C1 segment of cervical spinal cord (tissue), 14 donors: ENCODE measurements at places on chromosomes 16 and 17.

DNA sequence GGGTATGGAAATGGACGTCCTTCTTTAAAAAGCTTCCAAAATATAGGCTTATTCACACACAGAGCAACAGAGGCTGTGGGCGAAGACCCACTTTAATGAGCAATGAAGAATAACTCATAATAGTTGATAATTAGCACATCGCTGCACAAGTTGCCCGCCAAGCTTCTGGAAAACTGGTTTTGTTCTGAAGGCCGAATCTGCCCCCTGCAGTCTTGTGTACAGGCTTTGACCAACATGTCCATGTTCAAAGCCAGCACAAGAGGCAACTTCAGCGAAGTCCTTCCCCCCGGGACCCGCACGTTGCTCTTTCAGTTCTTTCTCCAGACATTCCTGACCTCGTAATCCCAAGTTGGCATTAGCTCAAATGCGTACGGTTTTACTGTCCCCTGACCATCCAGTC is 73.3 kb downstream of the IRX5 start:
- peak; percentile 16 for DNase-seq

DNA sequence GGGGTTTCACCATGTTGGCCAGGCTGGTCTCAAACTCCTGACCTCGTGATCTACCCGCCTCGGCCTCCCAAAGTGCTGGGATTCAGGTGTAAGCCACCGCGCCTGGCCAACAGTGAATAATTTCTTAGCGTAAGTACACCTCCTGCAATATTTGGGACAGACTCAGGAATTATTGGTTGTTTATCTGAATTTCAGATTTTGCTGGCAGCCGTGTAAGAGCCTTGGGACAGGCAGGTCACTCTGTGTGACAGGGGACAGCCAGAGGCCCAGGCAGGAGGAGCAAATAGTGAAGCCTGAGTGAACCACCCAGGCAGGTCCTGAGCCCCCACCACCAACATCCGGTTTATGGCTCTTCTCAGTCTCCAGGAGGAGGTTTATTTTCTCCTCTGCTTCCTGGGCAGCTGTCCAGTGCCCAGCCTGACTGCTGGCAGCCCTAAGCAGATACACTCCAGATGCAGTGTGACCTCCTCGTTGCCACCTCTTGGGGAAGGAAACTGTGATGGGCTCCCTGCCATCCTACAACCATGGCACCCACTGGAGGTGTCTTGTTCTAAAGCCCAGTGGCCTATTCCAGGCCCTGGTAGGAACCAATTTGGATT is 26.2 kb upstream of the ADORA2B start:
- no peak for DNase-seq

DNA sequence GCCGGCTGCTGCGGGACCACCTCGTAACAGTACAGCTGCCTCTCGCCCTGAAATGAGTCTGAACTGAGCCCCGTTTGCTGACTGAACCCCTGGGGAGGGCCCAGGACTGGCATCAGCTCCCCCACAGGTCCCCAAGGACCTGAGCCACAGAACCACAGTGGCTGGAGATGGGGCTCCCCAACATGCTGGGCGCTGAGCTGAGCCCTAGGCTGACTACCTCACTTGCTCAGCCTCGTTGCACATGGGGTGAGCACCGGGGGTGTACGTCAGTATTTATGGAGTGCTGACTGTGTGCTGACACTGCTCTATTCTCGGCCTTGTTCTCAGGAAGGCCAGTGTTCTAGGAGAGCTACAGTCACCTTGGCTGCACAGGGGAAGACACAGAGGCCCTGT is 6.6 kb upstream of the VASN start:
- DNase-seq, result no peak

GRCh38 chr16:69830534-69831211 is 68.5 kb downstream of the WWP2 start:
- no peak for DNase-seq

DNA sequence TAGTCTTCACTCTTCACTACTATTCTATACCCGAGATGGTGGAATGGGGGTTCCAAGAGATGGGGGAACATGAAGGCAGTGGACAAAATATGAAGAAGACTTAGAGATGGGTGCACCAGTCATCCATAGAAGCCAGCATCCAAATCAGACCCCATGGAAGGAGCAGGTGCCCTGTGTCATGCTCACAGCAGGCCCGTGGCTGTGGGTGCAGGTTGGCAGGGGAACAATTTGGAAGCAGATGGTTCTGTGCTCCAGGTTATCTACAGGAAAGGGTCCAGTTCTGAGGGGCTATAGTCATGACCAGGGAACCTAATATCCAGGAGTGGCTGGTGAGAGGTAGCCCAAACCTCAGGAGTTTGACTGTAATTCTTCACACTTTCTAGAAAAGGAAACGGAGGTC is 9.6 kb upstream of the LPCAT2 start:
- no peak for DNase-seq

GRCh38 chr16:82236415-82236814 is 66.4 kb upstream of the MPHOSPH6 start:
- DNase-seq, result no peak

- DNase-seq, result no peak
Observed at GRCh38 chr17:63106050-63106449, 140.0 kb downstream of the TANC2 start.

- no peak for DNase-seq
Observed at GRCh38 chr16:3578121-3578520, 918 bp upstream of the NLRC3 start.

DNA sequence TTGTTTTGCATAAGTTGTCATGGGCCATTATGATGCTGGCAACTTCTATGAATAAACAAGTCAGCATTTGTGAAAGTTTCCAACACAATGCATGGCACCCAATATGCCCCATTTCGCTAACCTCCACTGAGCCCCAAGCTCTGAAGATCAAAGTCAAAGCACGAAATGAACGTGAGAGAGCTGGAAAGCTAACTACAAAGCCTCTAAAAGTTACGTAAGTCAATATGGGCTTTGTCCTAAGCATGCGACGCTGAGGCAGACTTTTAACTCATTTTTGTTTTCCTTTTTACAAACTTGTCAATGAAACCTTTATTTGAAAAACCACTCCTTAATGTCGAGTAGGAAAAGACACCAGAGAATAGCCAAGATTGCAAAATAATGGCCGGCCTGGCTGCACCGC is 131.6 kb upstream of the NUDT7 start:
- no peak for DNase-seq

- no peak for DNase-seq
Observed at GRCh38 chr17:80029258-80029974, 6.3 kb downstream of the TBC1D16 start.

DNA sequence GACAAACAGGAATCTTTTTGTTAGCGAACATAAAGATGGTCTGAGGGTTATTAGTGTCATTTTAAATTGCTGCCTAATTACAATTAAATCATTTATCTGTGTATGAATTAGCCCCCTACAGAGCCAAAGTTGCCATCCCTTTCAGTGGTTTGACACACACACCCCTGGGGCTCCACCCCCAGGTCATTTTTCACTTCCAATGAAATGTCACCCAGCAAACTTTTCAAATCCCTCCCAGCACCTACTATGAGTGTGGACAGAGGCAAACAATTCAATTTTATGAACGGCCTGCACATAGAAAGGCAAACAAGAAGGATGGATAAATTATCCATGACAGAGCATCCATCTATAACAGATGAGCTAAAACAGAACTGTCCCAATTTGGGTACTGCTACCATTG is 2.4 kb downstream of the MYH10 start:
- no peak for DNase-seq

DNA sequence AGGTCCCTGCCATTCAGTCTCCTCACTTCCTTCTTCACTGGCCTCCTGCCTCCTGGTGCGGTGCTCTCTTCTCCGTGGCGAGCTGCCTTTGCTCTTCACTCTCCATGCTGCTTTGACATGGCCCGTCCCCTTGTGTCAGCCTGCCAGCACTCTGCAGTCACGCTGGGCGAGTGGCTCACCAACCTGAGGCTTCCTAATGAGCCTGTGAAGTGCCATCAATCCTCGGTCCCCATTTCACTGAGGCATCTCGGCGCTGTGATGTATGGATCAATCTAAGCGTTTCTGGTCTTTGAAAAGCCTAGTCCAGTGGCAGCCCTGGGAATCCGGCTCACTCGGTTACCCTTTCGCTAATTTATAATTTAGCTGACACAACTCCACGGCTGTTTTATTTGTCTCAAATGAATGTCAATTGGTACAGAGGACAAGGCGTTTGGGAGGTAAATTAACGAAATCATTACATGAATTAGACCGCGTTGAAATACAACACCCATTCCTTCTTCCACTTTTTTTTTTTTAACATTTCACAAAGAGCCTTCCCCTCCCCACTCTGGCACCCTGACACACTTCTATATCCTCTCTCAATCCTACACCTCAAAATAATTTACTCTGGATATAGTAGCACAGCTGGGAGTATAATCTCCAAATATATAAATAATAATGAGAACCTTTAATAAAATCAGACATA is 610.7 kb downstream of the TMEM114 start:
- DNase-seq, result no peak

GRCh38 chr16:87541147-87541871 is 48.5 kb upstream of the ZCCHC14 start:
- DNase-seq, result no peak

DNA sequence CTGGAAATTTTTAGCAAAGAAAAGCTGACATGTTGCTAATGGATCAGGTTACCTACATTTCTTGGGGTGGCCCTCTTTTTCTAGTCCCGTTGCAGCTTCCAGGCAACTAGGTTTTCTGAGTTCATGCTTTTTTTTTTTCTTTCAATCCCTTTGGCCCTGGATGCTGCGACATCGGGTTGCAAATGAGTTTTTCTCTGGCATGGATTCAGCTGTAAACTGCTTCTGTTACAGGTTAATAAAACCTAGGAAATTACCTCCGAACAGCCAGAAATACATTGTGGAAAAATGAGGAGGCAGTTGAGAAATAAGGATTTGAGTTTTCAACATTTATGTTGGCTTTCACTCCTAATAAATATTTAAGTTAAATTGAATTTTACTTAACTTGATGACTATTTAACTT is 149.8 kb upstream of the MAF start:
- DNase-seq, result no peak

DNA sequence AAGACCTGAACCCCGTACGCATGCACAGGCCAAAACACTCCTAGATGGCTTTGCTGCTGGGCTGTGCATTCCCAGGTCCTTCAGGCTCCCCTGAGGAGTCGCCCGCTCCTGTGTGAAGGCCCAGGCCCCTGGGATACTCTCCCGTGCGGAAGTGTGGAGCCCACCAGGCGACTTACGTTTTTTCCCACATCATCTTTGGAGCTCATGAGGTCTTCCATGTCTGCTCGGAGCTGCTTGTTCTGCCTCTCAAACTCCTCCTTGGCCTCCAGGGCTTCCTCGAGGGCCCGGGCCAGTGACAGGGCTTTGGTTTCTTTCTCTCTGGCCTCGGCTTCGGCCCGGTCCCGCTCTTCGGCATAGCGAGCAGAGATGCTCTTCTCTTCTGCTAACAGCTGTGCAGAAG is 56.4 kb downstream of the NDEL1 start:
- DNase-seq, result no peak

DNA sequence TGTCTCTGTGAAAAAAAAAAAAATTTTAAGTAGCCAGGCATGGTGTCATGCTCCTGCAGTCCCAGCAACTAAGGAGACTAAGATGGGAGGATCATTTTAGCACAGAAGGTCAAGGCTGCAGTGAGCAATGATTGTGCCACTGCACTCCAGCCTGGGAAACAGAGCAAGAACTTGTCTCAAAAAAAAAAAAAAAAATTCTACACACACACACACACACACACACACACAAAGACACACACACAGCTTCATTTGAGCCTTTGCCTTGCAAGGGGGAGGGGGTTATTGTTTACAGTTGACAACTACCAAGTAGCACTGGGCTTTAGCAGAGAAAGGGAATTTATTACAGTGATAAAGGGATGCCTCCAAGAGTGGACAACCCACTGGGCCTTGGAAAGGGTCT is 4.9 kb upstream of the POLR3E start:
- no peak for DNase-seq

GRCh38 chr16:50578137-50578536 is 29.9 kb downstream of the NKD1 start:
- no peak for DNase-seq

DNA sequence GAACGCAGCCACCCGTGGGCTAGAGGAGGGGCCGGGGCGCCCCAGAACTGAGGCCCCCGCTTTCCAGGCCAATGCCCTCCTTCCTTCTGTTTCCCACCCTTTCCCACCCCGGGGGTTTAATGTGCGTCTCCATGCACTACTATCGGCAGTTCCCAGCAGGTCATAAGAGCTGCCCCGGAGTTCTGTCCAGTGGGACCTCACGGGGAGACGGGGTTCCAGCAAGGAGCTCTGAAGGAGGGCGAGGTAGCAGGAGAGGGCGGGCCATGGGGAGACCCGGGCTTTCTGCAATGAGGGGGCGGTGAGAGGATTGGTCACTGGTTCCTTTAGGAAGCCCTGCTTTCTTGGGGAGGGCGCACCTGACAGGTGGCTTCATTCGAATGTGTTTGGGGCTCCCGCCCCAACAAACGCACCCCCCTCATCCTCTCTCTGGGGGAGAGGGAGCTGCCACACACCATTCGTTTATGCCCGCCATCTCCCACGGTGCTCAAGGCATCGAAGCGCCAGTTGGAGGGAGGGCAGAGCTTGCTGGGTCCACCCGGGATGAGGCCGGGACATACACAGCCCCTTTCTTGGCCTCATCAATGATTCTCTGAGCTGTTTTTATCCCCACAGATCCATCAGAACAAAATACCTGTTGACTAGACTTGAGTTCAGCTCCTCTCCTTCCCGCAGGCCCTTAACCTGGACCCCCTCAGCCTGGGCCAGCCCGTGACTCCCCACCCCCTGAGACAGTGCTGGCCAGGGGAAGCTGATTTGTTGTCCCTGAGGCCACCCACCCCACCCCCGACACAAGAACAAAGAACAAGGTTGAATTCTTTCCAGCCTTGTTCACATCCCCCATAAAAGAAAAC is 44.1 kb downstream of the SLC7A5 start:
- no peak for DNase-seq

- DNase-seq, result no peak
Observed at GRCh38 chr17:28078341-28079229, 36.1 kb downstream of the NLK start.

DNA sequence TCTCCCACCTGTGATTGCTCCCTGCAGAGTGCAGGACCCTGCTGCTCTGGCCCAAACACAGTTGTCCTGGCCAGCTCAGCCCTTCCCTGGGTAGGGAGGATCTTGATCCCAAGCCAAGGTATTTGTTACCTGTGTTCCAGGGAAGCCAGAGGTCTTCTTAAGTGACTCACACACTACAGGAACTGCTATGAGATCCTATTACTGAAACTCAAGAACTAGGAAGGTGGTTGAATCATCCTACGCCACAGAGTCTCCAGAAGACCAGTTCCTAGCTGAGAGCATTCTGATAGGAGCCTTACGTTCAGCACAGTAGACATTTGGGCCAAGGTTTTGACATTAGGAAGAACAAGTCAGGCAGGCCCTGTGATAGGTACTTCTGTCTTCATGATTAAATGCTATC is 12.0 kb downstream of the CHST6 start:
- DNase-seq, result no peak
